ENCODE measurements at places on chromosomes 6 and 20.

GRCh38 chr6:158897236-158897635, 78.1 kb upstream of the EZR start:
- DNase-seq: no peak

DNA sequence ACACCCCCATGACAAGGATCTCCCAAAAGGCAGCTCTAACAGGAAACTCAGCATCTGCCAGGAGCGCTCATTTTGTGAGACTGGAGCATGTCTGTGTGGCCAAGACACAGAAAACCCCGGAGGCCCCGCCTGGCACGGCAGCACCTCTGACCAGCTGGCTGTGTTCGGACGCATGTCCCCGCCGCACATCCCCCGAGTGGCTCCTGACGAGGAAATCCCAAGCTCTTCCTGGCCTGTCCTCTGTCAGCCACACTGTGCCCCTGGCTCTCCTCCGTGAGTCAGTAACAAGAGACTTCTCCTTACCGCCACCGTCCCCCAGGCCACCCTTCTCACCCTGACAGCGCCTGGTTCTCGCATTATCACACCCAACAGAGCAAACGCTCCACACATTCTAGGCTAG, 14.4 kb downstream of the SLC2A4RG start:
- no peak for DNase-seq

GRCh38 chr20:53964501-53965253, 105.7 kb downstream of the BCAS1 start:
- DNase-seq: no peak

GRCh38 chr6:7846966-7847818, 63.4 kb downstream of the TXNDC5 start:
- DNase-seq: no peak

DNA sequence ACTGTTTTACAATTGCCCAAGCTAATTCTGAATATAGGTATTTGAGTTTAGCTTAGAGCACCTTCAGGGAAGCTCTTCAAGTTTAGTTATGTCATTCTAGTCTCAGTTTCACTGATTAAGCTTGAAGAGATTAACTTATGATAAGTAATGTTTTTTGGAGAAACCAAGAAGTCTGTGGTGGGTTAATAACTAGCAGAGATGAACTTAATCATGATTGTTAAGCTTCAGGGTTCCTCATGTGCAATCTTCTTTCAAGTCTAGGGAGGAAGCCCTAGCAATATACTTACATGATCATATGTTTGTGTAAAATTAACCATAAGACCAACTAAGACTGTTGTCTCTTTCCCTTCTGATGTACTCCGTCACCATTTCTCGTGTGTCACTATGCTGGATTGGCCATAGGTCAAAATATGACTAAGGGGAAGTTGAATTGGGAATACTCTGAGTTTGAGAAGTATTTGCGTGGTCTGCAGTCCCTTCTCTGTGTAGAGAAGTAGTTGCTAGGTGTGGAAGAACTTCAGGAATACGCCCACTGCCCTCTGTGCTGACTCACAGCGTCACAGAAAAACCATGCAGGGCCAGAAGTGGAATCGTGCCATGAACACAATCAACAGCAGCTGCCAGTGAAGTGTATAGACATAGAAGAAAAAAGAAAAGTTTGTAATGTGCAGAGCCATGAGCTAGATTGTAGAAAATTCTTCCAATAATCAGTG, 88.3 kb downstream of the SH3BGRL2 start:
- DNase-seq: no peak

DNA sequence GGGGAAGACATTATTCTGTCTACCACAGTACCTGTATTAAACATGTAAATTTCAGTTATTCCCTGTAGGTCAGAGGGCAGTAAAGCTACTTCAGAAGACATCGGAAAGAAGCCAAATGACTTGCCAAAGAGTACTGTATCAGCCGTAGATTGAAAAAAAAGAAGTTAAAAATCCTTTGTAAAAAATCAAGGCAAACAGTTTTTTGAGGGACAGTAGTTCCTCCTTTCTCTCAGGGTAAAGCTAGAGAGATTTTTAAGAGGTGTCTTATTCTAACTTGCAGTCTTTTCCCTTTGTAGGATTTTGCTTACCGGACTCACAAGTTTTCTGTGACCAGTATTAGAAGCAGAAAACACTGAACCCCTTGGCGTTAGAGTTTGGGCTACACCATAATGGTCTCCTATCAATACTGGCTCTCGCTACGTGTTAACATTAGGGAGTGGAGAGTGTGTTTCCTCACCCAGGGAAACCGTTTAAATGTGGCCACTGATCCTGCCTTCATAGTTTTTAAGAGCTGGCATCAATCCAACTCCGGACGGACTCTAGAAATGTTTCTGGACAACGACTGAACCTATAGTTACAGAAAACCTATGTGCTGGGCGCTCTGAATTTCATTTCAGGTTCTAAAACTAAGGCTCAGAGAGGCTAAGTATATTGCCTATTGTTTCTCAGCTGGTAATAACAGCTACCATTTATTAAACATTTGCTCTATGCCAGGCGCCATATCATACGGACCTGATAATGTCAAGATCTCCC, 1.3 kb upstream of the ASXL1 start:
- DNase-seq: no peak

GRCh38 chr6:112017169-112017568, 36.7 kb upstream of the CCN6 start:
- DNase-seq: no peak

DNA sequence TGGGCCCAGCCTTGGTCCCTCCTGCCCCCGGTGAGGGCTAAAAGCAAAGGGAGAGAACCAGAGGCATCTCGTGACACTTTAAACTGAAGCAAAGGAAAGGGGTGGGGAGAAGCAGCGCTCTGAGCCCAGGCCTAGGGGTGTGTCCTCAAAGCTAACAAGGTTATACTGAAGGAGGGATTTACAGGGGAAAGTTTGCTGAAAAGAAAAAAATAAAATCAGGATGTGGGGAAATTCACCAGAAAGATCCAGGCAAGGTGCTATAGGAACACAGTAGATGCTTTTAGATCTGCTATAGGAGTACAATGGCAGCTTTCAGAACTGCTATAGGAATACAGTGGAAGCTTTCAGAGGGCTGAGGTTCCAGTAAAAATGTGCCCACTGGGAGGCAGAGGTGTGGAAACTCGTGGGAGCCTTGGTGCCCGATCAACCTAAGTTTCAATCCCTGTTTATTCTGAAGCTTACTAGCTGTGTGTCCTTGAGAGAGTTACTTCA, at the start of gene COL9A1:
Gene COL9A1, minus strand, starts transcription at position 51 of the 492 bp plus-strand sequence. CDS start 160 bp downstream, outside the sequence.
- no peak for DNase-seq

DNA sequence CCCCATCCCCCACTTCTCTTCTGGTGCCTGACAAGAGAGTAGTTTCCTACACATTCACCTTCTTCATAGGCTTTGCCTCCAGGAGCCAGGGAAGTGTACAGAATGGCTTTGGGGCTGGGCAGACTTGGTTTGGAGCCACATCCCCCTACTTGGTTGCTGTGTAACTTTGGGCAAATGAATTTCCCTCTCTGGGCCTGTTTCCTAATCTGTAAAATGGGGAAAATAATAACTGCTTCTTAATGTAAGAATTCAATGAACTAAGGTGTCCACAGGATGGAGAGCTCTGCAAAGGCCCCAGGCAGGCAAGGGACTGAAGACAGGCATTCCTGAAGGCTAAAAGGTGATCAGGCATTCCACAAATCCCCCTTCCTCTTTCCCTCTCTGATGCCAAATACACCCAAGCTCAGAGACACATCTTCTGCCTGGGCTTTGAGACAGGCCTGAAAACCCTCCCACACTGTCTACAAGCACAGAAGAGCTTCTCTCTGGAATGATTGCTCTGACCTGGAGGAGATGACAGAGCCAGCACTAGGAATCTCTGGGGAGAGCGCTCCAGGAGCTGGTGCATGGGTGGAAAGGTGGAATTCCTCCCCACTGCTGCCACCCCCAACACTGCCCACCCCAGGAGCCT, 6.9 kb upstream of the C20orf203 start:
- DNase-seq: no peak

DNA sequence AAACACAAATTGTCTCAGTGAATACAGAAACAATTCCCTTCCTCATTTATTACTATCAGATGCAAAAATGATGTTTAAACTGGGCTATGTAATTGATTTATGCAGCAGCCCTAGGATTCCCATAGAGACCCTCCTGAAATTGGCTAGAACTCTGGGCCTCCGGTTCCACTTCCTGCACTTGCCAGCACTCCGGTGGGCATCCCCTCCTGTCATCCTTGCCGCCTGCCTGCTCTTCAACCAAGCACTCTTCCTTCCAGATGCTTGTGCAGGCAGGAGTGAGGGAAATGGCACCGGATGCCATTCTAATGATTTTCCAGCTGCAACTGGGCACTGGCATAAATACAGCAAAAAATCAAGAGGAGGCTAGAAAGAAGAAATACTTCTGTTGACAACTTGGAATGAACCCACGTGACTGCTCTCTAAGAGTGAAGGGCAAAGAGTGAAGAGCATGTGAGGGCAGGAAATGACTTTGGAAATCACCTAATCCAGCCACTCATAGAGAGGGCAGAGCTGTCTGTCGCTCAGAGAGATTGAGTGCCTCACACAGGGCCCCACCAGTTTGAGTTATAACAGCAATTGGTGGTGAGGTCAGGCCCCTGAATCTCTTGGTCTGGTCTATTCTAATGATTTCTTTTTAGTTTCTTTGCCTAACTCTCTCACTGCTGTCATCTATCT, 3.7 kb upstream of the NEDD9 start:
- no peak for DNase-seq

GRCh38 chr6:7566617-7567173, 23.3 kb upstream of the SNRNP48 start:
- no peak for DNase-seq

DNA sequence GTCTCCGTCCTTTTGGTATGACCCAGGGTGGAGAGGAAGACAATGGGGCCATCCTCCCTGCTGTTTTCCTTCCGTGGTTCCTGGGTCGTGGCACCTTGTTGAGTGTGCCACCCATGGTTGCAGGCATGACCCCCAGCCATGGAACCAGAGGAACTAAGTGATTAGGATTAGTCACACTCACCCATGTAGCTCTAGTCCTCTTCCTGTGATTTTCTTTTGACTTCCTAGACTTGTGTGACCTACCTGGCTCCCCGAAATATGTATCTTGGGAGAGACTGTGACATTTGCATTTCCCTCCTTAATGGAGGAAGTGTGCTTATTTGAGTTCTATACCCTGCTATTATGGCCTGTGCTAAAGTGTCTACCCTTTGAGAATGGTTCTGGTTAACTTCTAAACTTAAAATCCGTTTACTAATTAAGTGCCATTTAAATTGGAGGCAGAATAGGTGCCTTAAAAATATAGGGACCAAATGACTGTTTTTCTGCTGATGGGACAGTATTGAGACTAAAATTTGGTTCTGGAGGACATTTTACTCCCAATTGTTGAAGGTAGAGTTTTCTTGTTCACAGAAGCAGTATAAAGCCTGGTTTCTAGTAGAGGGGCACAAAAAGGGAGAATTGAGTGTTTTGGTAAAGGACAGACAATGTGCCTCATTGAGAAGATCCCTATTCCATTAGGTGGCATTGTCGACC, 545.6 kb downstream of the HDGFL1 start:
- no peak for DNase-seq

DNA sequence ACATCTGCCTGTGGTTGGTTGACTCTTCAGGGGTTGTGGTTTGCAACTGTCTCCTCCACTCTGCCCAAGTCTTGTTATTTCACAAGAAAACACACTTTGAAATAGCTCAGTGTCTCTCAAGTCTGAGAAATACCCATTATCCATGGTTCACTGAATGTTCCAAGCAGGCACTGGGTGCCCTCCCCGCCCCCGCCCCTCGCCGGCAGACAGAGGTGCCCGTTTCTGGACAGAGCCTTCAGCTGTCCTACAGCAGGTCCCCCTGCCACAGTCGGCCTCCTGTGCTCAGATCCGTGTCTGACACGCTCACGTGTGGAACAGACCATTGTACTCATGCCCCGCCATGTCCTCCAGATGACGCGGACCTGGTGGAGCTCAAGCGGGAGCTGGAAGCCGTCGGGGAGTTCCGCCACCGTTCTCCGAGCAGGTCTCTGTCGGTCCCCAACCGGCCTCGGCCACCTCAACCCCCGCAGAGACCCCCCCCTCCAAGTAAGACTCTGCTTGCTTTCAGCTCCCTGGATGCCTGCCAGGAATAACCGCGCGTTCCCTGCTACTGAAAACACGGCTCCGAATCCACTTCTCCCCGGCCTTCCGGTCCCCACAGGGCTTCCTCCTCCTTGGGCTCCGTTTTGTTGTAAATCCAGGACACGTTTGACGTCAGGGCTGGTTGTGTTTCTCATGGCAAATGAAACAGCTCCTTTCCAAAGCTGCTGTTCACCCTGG, 81.4 kb downstream of the SERAC1 start:
- DNase-seq: peak; percentile 91

DNA sequence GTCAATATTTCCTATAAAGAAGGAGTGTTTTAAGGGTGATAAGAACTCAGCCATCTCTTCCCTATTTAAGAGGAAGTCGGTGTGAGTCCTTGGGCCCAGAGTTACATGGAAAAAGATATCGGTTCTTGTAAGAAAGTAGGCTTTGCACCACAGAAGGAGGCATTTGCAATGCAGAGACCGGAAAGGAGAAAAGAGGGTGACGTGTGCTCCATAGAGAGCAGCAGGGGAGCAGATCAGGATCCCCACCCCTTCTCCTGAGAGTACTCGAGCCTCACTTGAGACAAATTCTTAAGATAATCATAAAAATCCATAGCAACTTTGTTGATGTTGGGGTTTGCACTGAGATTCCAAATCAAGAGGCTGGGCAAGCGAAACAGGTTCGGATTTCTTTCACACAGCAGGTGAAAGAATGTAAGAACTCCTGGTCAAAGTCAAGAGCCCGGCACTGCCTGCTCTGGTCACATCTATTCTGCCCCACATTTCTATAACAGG, 27.8 kb downstream of the FOXA2 start:
- DNase-seq: no peak

DNA sequence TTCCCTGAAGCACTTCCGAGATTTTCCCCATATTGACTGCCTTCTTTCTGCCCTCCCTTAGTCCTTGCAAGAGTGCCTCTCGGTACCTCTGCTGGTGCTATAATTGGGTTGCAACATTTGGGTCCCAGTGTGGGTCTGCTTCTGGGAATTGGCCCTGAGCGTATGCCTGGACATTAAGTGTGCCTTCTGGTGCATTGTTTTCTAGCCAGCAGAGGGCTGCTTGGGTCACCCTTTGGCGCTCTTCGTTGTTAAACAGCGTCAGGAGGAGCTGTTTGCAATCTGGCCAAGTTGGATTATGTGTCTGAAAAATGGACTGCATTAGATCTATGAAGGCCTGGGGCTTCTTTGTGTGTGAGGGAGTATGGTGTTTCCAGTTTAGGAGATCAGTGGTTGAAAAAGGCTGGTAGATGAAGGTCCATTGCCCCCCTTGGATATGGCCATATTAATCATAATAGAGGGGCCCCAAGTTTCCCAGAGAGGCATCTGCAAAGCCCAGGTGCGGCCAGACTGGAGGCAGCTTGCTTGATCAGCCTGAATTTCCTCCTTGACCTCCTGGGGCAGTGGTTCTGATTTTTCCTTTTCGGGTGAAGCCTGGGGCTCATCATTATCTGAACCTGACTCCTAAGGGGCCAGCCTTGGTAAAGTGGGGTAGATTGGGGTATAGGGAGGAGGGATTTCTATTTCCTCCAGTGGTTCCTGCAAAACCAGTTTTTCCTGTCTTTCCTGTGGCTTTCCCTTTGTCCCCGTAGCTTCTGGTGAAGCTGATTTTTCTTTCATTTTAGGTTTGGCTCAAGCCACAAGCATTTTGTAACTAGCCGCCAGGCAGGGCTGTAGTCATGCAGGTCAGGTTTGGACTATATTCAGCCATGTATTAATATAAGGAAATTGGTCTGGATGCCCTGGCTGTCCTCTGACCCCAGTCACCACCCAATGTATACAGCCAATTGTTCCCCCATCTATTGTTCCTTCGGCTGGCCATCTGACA, 85.4 kb upstream of the GPR6 start:
- peak; percentile 12 for DNase-seq
